ENCODE measurements at places on chromosomes 4 and X. TPM values are rescaled to one million over a fixed set of nuclear protein-coding genes. Genes with fewer than 3 reads are reported as not detected.
A peak's percentile ranks its signal among the peaks of the same experiment; 100 is the strongest.

- H3K27ac ChIP-seq, result no peak overlapping the region
- no peaks in the 10 kb centered on the region for H3K36me3 ChIP-seq
These were observed 39.1 kb downstream of the PRPS1 start for GRCh38 chrX:107667426-107667825.

- peaks cover 14% of the 10 kb centered on the region for H3K4me1 ChIP-seq
- no peak overlapping the region for H3K27ac ChIP-seq
These were observed 737 bp downstream of the NELFA start for GRCh38 chr4:2007804-2008670.

DNA sequence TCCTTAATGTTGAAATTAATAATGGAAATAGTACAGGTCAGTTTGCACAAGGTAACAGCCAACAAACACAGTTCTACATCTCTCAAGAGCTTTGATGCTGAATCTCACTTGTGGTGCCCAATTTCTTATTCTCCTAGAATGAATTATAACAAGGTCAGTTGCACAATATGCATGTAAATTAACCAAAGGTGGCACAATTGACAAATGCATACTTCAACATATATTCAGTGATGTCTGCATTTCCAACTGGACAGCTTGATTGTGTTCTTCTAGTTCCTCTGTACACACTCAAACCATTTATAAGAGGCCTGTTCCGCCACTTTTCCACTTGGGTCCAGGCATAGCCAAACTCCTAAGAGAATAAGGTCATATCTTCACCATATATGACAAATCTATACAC is 210.3 kb upstream of the EPHA5 start:
- H3K4me3 ChIP-seq, result no peak overlapping the region
- no peak overlapping the region for H3K27ac ChIP-seq
- H3K27me3 ChIP-seq, result no peaks in the 10 kb centered on the region
- peak; percentile 48 for DNase-seq
- H3K4me1 ChIP-seq, result no peaks in the 10 kb centered on the region

DNA sequence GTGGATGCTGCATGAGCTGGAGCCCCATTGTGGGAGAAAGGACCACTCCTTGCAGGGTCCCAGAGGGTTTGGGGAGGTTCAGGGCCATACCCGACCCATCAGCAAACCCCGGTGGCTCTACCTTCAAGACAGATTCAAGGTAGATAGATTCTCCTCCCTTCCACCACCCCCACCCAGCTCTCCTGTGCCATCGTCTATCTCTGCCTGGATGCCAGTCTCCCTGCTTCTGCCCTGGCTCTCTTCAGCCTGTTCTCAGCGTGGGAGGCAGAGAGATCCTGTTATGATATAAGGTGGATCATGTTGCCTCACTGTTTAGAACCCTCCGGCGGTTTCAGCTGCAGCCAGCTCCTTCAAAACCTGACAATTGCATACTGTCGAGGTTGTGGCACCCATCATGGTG is 5.4 kb downstream of the LAGE3 start:
- H3K27ac ChIP-seq, result no peak overlapping the region
- no peak overlapping the region for H3K4me3 ChIP-seq
- no peaks in the 10 kb centered on the region for H3K36me3 ChIP-seq
- H3K4me1 ChIP-seq, result peaks cover 6% of the 10 kb centered on the region

DNA sequence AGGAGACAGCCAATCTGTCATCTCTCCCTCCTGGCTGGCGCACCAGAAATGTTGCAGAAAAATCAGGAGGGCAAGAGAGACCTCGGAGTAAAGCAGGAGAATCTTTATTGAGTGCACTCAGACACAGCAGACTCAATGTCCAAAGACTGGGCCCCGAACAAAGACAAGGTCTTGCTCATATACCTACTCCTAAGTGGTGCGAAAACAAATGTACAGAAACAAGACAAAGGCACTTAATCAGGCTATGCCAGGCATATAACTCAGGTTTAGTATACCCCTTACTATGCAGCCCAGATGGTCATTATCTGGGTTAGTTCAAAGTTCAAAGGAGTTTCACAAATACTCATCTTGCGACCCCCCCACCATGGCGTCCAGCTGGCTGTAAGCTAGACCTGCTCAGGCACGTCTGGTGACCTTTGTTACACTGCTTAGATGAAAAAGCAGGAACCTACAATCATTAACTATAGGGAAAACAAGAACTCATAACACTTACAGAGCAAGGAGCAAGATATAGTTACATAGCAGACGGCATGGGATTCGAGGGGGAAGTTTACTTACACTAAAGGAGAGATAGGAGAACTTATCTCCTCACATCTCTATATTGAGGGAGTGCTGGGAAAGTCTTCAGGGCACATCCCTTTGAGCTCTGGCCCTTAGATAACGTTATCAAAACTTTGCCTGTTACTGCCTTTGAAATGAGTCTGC is 27.5 kb downstream of the SULT1E1 start:
- no peak for DNase-seq
- H3K36me3 ChIP-seq, result no peaks in the 10 kb centered on the region
- H3K27me3 ChIP-seq, result no peaks in the 10 kb centered on the region
- H3K27ac ChIP-seq, result no peak overlapping the region
- no peak overlapping the region for H3K4me3 ChIP-seq
- peaks cover 12% of the 10 kb centered on the region for H3K4me1 ChIP-seq

DNA sequence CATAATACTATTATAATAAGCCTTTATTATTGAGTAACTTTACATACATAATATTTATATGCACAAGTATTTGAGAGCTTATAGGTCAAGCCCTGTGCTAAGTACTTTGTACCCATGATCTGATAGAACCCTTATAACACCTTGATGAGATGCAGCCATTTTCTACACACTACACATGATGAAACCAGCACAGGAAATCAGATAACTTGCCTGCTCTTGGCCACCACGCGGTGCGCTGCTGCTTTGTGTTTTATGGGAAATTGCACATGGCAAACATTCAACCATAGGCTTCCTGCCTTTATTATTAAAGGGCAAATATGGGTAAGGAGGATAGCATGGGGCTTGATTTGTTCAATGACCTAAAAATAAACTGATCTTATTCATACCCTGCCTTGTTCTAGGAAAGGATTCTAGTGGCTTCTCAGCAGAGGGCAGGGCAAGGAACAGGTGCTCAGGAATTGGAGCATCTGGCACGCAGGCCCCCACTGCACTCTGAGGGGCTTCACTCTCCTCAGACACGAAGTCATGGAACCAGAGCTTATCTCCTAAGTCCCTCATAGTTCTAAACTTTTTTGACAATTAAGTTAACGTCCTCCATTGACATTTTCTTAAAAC is 31.6 kb upstream of the NAP1L5 start:
- no peak for DNase-seq
- no peaks in the 10 kb centered on the region for H3K27me3 ChIP-seq
- H3K36me3 ChIP-seq, result no peaks in the 10 kb centered on the region
- H3K4me1 ChIP-seq, result 0 out of 2 replicates have a peak, but pooled peaks cover 9% of the 10 kb centered on the region
- no peak overlapping the region for H3K4me3 ChIP-seq

GRCh38 chrX:69080855-69081465 is 84.3 kb downstream of the PJA1 start:
- H3K27me3 ChIP-seq, result no peaks in the 10 kb centered on the region
- H3K4me1 ChIP-seq, result no peaks in the 10 kb centered on the region
- H3K36me3 ChIP-seq, result no peaks in the 10 kb centered on the region
- DNase-seq, result no peak
- H3K4me3 ChIP-seq, result no peak overlapping the region

- no peak overlapping the region for H3K4me3 ChIP-seq
- no peaks in the 10 kb centered on the region for H3K36me3 ChIP-seq
- peaks cover 11% of the 10 kb centered on the region for H3K4me1 ChIP-seq
- H3K27me3 ChIP-seq, result no peaks in the 10 kb centered on the region
- no peak overlapping the region for H3K27ac ChIP-seq
These were observed 21.9 kb downstream of the STK26 start for GRCh38 chrX:132044953-132045352.

DNA sequence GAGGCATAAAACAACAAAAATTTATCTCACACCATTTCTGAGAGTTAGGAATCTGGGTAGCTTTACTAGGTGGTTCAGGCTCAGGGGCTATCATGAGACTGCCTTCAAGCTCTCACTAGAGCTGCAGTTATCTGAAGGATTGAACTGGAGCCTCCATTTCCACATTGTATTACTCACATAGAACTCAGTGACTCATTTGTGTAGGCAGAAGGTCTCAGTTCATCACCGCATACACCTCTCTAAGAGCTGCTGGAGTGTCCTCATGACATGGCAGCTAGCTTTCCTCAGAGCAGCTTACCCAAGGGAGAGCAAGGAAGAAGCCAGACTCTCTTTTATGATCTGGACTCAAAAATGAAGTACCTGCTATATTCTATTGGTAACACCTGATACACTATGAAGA is 389.2 kb downstream of the IQCM start:
- H3K36me3 ChIP-seq, result no peaks in the 10 kb centered on the region
- no peak overlapping the region for H3K27ac ChIP-seq
- no peaks in the 10 kb centered on the region for H3K27me3 ChIP-seq
- DNase-seq, result peak; percentile 13
- H3K4me1 ChIP-seq, result no peaks in the 10 kb centered on the region

- H3K4me1 ChIP-seq, result no peaks in the 10 kb centered on the region
- no peak overlapping the region for H3K4me3 ChIP-seq
- H3K27me3 ChIP-seq, result no peaks in the 10 kb centered on the region
- DNase-seq, result no peak
These were observed 15.7 kb downstream of the PRKX start for GRCh38 chrX:3697701-3698279.

- peaks cover 11% of the 10 kb centered on the region for H3K36me3 ChIP-seq
- H3K27ac ChIP-seq, result no peak overlapping the region
- peak; percentile 74 for DNase-seq
- no peak overlapping the region for H3K4me3 ChIP-seq
- H3K4me1 ChIP-seq, result no peaks in the 10 kb centered on the region
- no peaks in the 10 kb centered on the region for H3K27me3 ChIP-seq
These were observed 80.2 kb downstream of the CRMP1 start for GRCh38 chr4:5812506-5813229.

DNA sequence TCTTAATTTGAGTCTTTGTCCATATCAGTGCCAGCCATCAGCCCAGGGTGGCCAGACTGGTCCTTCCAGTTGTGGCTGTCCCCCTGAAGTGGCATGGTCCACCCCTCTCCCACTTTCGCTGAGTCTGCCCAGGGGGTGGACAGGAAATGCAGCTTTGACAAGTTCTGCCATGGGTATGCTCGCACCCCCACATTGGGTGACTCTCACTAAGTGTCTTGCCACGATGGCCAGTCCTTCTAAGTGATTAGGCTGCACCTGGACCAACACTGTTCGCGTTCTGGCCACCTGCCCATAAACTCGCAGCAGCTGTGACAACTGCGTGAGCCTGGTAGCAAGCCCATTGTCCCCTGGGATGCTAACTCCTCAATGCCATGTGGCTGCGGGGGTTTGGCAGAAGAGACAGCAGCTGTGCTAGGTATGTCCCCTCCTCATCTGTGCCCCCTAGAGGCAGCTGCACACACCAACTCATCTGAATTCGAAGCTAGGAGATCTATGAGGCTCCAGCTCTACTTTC is 10.0 kb upstream of the LNX1 start:
- no peak overlapping the region for H3K27ac ChIP-seq
- no peaks in the 10 kb centered on the region for H3K27me3 ChIP-seq
- no peaks in the 10 kb centered on the region for H3K36me3 ChIP-seq
- H3K4me3 ChIP-seq, result no peak overlapping the region
- H3K4me1 ChIP-seq, result peaks cover 4% of the 10 kb centered on the region

DNA sequence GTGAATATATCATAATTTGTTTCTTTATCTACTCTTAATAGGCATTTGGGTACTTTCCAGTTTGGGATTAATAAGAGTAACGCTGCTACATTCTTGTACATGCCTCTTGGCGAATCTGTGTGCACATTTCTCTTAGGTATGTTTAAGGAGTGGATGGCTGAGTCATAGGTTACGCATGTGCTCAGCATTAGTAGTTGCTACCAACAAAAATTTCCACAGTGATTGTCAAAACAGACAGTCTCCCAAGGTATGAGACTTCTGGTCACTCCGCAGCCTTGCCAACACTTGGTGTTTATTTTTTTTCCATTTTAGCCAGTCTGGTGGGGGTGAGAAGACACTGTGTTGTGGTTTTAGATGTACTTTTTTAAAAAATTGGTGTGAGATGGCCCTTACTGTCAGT is 44.6 kb downstream of the FGFBP1 start:
- no peaks in the 10 kb centered on the region for H3K27me3 ChIP-seq
- H3K4me3 ChIP-seq, result no peak overlapping the region
- peak overlapping the region; percentile 98 for H3K27ac ChIP-seq
- H3K36me3 ChIP-seq, result no peaks in the 10 kb centered on the region

Gene IL2
- not detected for total RNA-seq

Gene AVPR2
- total RNA-seq, result not detected

Gene HSFX2
- total RNA-seq, result not detected

Gene IL21
- not detected for total RNA-seq

Gene GPC4
- 6.4 TPM for total RNA-seq

Gene AKAP14
- total RNA-seq, result not detected

Gene OSTC
- total RNA-seq, result 47.2 TPM

Gene RIPPLY1
- total RNA-seq, result not detected

Gene COX7B2
- total RNA-seq, result not detected

Gene REPS2
- 6.3 TPM for total RNA-seq

Gene CSAG1
- total RNA-seq, result not detected

Gene AFM
- total RNA-seq, result not detected

Measured in PC-3 (cell line).